ENCODE measurements at places on chromosomes 5 and 9.

DNA sequence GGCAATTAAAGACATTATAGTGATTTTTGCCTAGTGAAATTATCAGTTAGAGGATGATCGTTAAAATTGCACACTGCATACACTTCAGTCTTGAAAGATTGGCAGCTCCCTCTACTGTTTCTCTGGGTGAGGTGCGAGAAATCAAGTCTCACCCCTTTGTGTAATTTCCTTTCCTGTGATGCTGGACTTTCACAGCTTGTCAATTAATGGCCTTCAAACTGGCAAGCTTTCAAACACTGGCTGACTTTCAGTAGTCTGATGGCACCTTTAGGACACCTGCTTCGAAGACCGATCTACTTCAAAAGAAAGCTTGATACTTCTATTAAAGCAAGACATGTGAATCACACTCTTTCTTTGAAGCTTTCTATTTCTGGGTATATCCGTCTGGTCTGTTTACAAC lies 706.7 kb upstream of the PTPRD start:
- peak; percentile 16 for DNase-seq

- no peak for DNase-seq
These were observed 18.1 kb downstream of the PRKACG start for GRCh38 chr9:68995776-68996175.

DNA sequence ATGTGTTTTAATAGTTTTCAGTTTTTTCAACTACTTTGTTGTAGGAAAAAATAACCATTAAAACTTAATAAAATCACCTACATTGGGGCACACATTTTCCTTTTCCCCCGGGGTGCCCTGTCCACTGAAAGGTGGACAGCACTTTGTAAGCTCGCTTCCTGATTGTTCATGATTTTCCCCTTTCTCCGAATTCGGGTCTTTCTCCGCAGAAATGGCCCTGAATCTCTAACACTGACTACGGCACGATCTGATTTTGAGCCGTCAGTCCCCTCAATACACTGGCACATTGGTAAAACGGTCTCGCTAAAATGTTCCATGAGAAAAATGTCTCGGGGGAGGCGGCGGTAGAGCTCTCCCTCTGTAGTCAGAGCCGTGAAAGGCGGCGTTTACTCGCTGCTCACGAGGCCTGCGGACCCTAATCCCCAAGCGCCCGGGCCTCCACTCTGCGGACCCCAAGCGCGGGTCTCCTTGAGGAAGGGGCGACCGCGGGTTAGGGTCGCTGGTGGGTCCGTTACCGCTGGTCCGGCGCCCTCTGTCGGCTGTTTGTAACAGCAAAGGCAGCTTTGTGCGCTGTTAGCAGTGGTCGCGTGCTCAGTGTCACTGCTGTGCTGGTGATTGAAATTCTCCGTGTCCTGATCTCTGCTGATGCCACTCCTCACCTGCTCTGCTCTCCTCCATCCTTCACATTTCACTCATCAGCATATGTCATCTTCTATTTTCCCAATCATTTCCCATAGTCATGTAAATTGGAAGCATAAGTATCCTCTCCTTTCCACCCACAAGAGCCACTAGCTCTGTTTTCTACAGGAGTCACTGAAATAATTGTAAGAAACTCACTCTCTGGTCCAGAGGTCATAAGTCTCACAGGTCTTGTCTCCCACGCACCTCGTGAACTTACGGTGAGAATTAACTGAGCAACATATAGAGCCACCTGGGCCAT lies 10.8 kb upstream of the IFNA2 start:
- DNase-seq: peak; percentile 13

- no peak for DNase-seq
These were observed 38.8 kb upstream of the CCDC112 start for GRCh38 chr5:115335301-115335700.

- DNase-seq: peak; percentile 25
These were observed 233.0 kb upstream of the ATP10B start for GRCh38 chr5:161085056-161085455.

- DNase-seq: no peak
These were observed 147.2 kb downstream of the PDZD2 start for GRCh38 chr5:31786090-31786631.

- DNase-seq: no peak
These were observed 2.0 kb downstream of the NRG2 start for GRCh38 chr5:140041099-140041491.

DNA sequence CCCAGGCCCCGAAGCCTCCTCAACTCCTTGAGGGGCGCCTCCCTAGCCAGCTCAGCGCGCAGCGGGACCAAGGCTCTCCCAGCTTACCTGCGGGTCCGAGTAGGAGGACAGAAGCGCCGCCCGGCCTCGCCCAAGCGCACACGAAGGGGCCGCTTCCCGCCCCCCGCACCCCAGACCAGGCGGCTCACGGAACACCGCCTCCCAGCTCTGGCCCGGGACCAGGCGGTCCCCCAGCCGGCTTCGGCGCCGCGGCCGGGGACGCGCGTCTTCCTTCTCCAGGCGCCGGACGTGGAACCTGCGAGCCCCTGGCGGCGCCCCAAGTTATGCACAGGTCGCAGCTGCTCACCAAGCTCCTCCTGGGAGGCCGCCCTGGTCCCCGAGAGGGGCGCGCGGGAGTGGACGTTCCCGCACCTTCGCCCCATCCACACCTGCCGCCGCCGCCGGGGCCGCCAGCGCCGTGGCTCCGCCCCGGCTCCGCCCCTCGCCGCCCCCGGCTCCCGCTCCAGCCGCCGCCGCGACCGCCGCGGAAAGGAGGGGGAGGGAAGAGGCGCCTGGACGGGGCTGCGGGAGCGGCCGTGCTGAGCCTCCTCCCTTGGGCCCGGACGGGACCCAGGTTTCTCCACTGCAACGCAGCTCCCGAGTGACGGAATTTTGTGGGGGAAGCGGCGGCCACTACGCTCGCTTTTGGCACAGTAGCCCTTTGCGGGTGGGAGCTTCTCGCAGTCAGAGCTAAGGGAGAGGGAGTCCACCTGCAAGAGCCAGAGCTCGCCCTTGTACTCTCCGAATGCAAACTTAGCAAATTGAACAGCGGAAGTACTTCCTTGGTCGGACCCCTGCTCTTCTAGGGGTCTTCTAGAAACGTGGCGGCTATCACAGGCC lies 77.5 kb upstream of the IFNE start:
- DNase-seq: peak; percentile 65

DNA sequence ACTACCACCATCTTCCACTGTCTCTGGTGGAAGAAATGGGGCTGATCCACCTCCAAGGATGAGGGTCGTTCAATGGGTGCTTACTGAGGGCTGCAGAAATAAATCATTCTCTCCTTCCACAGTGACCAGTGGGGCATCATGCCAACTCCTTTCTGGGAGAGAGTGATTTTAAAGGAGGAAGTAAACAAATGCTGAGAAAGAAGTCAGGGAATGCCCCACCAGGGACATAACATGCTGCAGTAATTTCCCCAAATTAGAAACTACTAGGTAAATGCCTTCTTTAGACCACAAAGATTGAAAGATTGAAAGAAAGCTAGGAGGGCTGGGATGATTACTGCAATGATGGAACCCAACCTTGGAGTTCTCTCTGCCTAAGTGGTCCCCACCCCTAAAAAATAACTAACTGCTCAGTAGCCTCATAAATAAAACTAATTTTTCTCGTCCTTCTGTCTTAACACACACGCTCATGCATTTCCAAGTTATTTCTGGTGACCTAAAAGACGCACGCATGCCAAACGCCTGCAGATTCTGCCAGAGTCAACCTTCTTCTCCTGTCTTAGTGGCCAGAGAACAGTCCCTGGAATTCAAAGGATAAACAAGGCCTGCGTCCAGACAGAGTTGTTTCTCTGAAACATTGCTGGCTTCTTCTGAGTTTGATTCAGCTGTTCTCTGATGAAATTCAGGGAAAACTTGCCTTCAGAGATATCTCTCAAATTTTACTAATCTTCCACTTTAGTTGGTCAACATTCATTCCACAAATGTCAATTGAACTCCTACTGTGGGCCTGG lies 250.0 kb downstream of the NR3C1 start:
- DNase-seq: peak; percentile 84

GRCh38 chr5:100731768-100732167 lies 171.3 kb downstream of the ST8SIA4 start:
- no peak for DNase-seq

- no peak for DNase-seq
These were observed 116.1 kb upstream of the PITX1 start for GRCh38 chr5:135149956-135150723.

DNA sequence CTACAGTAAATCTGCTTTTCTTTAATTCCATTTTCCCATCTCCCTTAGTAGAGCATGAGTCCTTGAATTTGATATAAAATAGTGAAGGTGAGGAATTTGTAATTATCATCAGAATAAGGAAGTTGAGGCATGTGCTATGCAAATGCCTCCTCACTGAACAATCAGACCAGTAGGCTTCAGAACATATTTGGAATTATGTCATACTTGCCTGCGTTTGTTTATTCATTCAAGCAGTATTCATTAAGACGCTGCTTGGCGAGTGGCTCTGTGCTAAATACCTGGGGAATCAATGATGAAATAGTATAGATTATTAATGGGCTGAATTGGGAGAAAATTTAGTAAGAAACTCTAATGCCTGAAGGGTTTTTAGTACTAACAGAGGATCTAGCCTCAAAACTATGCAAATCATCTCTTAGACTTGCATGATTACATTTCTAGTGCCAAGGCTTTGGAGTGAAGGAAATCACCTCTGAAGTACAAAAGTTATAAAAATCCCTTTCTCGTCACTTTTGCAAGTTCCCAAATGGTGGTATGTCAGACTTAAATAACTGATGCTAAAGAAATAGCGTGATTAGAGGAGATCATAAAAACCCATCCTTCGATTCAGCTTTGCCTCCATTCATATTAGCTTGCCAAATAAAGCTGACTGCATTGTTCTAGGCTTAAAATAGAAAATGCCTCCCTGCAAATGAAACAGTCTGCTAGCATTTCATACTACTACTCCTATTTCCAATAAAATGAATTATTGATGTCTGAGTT lies 141.7 kb downstream of the PCSK5 start:
- no peak for DNase-seq

DNA sequence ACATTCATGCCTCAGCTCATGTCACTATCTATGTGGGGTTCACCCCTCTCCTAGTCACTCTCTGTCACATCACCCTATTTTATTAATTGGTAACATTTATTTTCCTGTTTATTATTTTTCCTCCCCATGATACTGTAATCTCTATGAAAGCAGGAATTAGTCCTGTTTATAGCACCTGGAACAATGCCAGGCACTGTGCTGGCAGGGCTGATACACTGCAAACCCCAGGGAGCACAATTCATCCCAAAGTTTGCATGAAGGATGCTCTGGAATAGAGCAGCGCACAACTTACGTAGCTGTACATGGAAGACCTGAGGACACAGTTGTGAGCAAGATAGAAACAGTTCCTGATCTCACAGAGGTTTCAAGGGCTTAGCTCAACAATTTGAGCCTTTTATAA lies 103.2 kb downstream of the NSG2 start:
- DNase-seq: no peak

- peak; percentile 75 for DNase-seq
These were observed 166.8 kb downstream of the ARHGEF28 start for GRCh38 chr5:73792687-73793320.

DNA sequence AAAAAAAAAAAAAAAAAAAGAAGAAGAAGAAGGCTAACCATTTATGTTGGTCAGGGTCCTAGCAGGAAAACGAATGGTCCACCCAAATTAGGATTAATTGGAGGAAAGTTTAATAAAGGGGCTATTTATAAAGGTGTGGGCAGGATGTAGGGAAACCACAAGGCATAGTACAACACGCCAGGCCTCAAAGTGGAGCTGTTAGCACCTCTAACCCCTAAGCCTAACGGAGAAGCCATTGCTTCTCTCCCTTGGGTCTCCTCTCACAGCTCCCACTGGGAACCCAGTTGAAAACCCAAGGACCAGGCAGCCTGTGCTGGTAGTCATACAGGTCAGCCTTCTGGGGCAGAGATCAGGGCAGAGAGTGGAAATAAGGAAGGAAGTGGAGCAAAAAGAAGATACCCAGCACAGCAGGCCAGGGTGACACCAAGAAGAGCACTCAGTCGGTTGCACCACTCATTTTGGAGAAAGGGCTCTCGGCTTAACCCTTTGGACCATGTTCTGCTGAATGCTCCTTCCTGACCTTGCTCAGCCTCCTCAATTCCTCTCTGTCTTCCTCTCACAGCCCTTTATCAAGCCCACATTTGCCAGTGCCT lies 8.8 kb upstream of the GLIPR2 start:
- DNase-seq: no peak

DNA sequence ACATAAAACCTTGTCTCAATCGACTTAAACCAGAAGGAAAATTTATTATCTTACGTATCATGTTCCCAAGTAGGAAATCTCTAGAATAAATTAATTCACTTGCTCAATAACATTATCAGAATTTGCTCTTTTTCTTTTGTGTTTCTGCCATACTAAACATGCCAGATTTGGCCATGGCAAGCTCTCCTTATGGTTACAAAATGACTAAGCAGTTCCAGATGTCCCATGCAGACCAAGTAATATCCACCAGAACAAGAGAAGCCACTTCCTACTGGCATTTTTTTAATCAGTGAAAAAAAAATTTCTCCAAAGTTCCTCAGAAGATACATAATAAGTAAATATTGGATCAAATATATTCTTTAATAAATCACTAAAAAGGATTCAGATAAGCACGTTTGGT lies 25.2 kb upstream of the ADAMTS6 start:
- DNase-seq: peak; percentile 70

- DNase-seq: no peak
These were observed 30.1 kb downstream of the CHD1 start for GRCh38 chr5:98898743-98899142.

- DNase-seq: no peak
These were observed 13.8 kb downstream of the WWC1 start for GRCh38 chr5:168305281-168305680.

- DNase-seq: no peak
These were observed 97.0 kb downstream of the PCDH1 start for GRCh38 chr5:141780952-141781781.

GRCh38 chr5:139371482-139372435 lies 11.3 kb downstream of the SLC23A1 start:
- DNase-seq: no peak

GRCh38 chr5:32083981-32084430 lies 90.1 kb downstream of the GOLPH3 start:
- no peak for DNase-seq

DNA sequence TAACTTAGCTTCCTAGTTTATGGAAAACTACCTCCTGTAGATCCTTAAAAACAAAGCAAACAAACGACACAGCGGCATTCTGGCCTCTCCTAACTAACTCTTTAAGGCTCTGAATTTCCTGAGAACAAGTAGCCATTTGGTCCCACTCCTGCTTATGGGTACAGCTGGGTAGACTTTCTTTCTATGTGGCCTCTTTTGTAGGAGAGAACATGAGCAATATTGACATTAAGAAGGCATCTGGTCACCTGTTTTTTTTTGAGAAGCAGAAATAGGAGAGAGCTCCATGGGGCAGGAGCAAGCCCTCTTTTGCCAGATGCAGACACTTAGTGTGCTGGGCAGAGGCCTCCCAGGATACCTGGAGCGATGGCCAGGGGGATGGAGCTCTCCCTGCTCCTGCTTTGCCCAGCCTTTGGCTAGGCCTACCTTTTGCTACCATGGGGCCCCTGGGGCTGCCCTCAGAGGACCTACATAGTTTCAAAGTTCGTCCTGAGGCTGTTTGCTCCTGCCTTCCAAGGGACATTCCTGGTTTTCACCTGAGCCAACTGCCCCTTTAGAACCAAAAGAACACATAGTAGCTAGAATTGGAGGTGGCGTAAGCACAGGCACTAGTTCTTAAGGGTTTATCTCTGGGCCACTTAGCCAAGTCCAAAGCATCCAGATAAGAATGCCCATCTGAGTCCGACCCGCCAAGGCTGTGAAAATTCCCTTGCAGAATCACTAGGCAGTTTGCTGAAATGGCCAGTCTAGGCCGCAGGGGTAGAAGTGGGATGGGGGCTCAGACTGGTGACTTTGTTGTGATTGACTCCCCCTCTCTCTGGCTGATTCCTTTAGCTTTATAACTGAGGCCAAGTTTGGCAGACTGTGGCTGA lies 2.4 kb upstream of the STC2 start:
- DNase-seq: no peak

Data from iris pigment epithelial cell (primary cell).